Panc1 (cell line): ENCODE measurements at places on chromosomes 1 and 21. TPM values are rescaled to one million over a fixed set of nuclear protein-coding genes. Genes with fewer than 3 reads are reported as not detected.

DNA sequence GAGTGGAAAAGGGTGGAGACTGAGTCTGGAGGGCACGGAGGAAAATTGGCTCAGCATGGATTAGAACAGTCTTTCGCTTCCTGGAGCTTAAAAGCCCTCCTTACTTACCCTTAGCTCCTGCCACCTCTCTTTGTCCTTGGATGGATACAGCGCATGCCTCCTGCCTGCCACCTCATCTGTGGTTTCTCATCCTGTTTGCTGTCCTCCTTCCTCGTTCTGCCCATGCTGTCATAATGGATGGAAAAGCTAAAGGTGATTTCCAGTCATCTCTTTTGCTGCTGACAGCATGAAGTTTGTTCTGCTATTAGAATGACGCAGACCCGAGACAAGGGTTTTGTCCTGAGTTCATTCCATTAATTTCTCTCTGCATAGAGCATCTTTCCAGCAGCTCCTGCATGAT, 425.9 kb downstream of the KIF26B start:
- no peaks in the 10 kb centered on the region for H3K4me1 ChIP-seq
- DNase-seq, result no peak
- H3K4me3 ChIP-seq, result no peak overlapping the region
- H3K27me3 ChIP-seq, result peaks cover 19% of the 10 kb centered on the region

DNA sequence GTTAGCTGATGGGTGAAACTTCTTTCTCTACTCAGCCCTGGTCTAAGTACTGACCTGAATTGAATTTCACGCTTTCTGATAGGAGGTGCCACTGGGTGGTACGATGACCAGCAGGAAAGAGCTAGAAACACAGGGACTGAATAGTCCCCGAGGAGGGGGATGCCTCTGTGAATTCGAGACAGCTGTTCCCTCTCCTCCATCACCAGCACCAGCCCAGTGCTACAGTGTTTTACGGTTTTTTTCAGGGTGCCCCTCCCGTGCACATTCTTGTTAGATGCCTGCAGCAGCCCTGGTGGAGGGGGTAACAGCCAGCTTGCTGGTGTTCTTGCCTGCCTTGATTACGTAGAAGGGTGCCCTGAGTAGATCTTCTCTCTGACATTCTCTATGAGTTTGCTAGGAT, 7.1 kb downstream of the HUNK start:
- no peak for DNase-seq
- H3K36me3 ChIP-seq, result no peaks in the 10 kb centered on the region
- H3K27ac ChIP-seq, result no peak overlapping the region
- no peak overlapping the region for H3K4me3 ChIP-seq
- H3K27me3 ChIP-seq, result peaks cover 3% of the 10 kb centered on the region

DNA sequence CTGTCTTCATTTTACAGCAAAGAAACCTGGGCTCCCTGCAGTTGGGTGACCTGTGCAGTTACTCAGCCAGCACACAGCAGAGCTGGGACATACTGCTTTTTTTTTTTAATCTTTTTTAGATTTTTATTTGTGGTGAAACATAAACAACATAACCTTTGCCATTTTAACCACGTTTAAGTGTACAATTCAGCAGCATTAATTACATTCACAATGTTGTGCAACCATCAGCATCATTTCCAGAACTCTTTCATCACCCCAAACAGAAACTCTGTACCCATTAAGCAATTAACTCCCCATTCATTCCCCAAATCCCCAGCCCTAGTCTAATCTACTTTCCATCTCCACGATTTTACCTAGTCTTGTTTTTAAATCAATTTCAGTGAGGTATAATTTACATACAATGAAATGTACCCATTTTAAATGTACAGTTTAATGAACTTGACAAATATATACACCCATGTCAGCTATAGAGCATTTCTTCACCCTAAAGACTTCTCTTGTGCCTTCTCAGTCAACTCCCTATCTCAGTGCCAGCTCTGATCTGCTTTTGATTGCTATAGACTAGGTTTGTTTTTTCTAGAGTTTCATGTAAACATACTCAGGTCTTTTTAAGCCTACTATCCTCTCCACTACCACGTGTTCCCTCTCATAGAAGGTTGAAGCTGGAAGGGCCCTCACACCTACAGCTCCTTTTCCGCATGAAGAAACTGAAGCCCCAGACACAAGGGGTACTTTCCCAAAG, 37.8 kb upstream of the C8B start:
- H3K27ac ChIP-seq, result no peak overlapping the region
- peaks cover 4% of the 10 kb centered on the region; the same call in 1 of the 2 replicates for H3K27me3 ChIP-seq
- H3K4me1 ChIP-seq, result no peaks in the 10 kb centered on the region
- DNase-seq, result no peak

- no peak overlapping the region for H3K27ac ChIP-seq
- DNase-seq, result no peak
- no peaks in the 10 kb centered on the region for H3K36me3 ChIP-seq
- no peak overlapping the region for H3K4me3 ChIP-seq
- no peaks in the 10 kb centered on the region for H3K4me1 ChIP-seq
Observed at GRCh38 chr21:30478004-30478403, 2.2 kb downstream of the KRTAP19-1 start.

DNA sequence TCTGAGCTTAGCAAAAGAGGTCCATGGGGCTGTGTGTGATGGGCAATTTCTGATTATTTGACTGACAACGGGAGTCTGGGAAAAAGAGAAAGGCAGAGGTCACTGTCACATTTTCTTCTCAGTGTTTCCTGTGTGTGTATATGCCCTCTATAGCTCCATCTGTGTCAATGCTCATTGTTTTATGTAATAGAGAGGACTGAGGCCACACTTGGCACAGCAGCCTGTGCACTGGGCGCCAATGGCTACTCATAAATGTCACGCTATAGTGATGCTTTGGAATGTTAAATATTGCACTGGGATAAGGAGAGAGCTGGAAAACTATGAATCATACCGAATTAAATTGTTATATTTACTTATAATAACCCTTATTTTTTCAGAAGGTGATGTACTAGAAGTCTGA, 365.4 kb downstream of the NEGR1 start:
- no peaks in the 10 kb centered on the region for H3K36me3 ChIP-seq
- no peak overlapping the region for H3K4me3 ChIP-seq
- no peaks in the 10 kb centered on the region for H3K4me1 ChIP-seq
- no peak overlapping the region for H3K27ac ChIP-seq
- no peak for DNase-seq

DNA sequence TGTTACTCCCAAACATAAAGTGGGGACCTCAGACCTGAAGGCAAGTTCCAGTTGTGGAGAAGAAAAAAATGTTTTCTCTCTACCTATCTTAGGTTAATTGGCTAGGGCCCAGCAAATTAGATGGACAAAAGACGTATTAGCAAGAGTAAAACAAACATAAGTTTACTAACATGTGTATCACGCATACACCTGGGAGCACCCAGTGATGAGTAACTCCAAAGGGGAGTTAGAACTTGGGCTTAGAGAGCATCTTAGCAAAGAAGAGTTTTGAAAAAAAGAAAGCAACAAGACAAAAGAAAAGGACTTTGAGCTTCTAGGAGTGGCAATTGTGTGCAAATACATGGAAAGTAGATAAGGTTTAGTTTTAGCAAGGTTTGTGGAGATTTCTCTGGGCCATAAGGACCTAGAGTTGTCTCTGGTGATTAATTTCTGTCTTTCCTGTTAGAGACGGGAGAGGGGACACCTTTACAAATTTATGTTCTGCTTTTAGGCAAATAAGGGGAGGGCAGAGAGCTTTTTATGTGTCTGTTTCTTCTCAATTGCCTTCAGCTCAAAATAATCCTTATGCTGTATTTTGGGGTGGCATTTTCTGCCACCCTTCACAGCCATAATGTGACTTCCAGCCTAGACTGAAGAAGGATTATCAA, 76.7 kb upstream of the PTGFRN start:
- no peaks in the 10 kb centered on the region for H3K27me3 ChIP-seq
- no peaks in the 10 kb centered on the region for H3K4me1 ChIP-seq
- no peak for DNase-seq
- no peak overlapping the region for H3K27ac ChIP-seq

DNA sequence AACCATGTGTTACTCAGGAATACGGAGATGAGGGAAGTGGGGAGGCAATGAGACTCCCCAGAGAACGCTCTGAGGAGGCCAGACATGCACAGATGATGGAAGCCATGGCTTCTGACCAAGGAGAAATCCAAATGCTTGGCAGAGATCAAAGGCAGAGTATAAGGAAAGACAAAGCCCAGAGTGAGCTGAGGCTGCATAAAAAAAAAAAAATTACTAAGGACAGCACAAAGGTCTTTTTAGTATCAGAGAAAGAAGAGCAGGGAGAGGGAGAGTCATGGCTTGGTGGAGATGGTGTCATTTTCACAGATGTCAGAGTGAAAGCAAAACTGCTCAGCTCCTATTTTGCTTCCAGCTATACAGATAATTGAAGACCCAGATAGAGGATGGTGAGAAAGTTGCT, 8.1 kb upstream of the NCF2 start:
- peaks cover 12% of the 10 kb centered on the region; the same call in 1 of the 2 replicates for H3K27me3 ChIP-seq
- no peaks in the 10 kb centered on the region for H3K4me1 ChIP-seq
- no peak overlapping the region for H3K4me3 ChIP-seq
- no peak for DNase-seq
- H3K27ac ChIP-seq, result no peak overlapping the region
- H3K36me3 ChIP-seq, result no peaks in the 10 kb centered on the region

DNA sequence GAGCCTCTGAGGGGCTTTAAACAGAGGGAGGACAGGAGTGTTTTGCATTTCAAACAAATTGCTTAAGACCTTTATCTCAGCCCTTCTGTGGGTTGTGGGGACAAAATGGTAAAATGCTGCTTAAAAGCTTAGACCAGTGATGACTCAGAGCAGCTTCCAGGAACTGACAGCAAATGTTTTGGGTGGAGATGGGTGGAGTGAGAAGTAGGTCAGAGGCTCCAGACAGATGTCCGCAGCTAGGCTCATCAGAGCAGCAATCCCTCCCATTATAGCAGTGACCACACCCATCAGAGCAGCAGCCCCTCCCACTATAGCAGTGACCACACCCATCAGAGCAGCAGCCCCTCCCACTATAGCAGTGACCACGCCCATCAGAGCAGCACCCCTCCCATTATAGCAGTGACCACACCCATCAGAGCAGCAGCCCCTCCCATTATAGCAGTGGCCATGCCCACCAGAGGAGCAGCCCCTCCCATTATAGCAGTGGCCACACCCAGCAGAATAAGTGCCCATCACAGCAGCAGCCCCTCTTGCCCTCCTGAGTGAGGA, 532.2 kb downstream of the MATN1 start:
- DNase-seq, result no peak
- no peak overlapping the region for H3K4me3 ChIP-seq
- no peaks in the 10 kb centered on the region for H3K4me1 ChIP-seq
- no peaks in the 10 kb centered on the region; the same call in 1 of the 2 replicates for H3K27me3 ChIP-seq

GRCh38 chr1:217333939-217334338, 297.0 kb downstream of the GPATCH2 start:
- no peak overlapping the region for H3K4me3 ChIP-seq
- no peaks in the 10 kb centered on the region for H3K27me3 ChIP-seq
- no peak overlapping the region for H3K27ac ChIP-seq
- peak; percentile 7 for DNase-seq

DNA sequence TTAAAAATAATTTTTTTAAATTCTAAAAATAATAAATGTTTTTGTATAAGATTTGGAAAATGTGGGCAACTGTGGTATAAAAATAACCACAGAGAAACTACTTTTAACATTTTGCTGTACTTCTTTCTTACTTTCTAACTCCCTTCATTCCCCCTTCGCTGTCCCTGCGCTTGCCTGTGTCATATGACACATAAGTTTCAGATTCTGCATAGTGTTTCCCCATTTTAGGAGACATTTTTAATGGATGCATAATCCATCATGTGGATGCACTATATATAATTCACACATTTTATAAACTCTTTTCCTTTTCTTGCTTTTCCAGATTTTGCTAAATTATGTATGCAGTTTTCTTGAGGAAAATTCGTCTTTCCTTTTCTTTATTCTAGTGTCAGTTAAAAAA, 16.3 kb downstream of the ATG4C start:
- H3K4me1 ChIP-seq, result no peaks in the 10 kb centered on the region
- no peaks in the 10 kb centered on the region; the same call in 1 of the 2 replicates for H3K36me3 ChIP-seq
- H3K27ac ChIP-seq, result no peak overlapping the region

- H3K27me3 ChIP-seq, result no peaks in the 10 kb centered on the region
- DNase-seq, result no peak
- no peak overlapping the region for H3K4me3 ChIP-seq
- H3K4me1 ChIP-seq, result no peaks in the 10 kb centered on the region; the same call in 1 of the 2 replicates
Observed at GRCh38 chr1:172882791-172883386, 167.9 kb downstream of the TNFSF18 start.

DNA sequence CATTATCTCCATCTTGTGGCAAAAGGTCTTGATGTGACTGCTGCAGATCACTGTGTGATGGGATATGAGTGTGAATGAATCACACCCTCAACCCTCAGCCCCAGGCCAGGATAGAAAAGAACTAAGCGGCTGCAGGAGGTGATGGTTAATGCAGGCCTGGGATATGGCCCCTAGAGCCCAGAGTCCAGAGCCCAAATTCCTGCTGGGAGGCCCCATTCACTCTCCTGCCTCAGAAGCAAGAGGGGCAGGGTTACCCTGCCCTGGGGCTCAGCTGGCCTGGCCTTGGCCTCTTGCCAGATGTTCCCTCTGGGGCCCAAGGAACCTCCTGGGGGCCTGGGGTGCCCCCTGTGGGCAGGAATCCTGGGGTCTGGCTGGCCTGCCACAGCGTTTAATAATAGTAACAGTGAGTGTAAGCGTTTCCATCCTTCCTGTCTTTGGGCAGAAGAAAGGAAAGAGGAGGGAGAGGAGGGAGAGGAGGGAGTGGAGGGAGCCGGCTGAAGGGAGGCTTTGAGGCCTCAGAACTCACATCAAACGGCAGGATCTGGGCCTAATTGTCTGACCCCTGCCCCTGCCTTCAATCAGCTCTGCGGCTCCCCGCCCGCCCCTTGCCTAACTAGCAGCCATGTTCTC, 26.2 kb downstream of the DMAP1 start:
- H3K27me3 ChIP-seq, result no peaks in the 10 kb centered on the region
- H3K4me1 ChIP-seq, result no peaks in the 10 kb centered on the region; the same call in 1 of the 2 replicates
- H3K36me3 ChIP-seq, result no peaks in the 10 kb centered on the region
- no peak for DNase-seq
- H3K27ac ChIP-seq, result no peak overlapping the region

- peak overlapping the region; percentile 99 for H3K27ac ChIP-seq
- no peak overlapping the region for H3K4me3 ChIP-seq
- no peak for DNase-seq
- peaks cover 69% of the 10 kb centered on the region for H3K4me1 ChIP-seq
Observed at GRCh38 chr1:211739671-211740411, 64.4 kb upstream of the NEK2 start.

DNA sequence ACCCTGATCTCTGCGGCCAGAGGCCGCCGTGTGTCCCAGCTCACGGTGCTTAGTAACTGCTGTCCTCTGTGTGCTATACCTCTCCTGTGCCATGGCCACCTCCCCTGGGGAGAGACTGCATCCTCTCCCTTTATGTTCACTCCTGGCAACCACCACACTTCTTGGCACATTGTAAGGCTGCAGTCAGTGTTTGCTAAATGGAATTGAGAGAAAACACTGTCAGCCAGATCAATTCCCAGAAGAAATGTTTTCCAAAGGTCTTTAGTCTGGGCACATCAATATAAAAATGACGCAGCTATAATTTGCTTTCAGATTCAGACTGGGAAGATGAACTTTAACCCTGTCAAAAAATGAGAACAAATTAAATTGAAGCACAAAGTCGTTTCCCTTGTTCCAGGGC, 96.8 kb downstream of the BEND5 start:
- no peaks in the 10 kb centered on the region for H3K36me3 ChIP-seq
- no peak for DNase-seq
- no peak overlapping the region for H3K27ac ChIP-seq
- H3K4me1 ChIP-seq, result no peaks in the 10 kb centered on the region
- peaks cover under 1% of the 10 kb centered on the region; the same call in 1 of the 2 replicates for H3K27me3 ChIP-seq

RXFP4 gene
- 8.0 TPM for total RNA-seq

AGMAT gene
- 3.1 TPM for total RNA-seq

AIM2 gene
- total RNA-seq, result not detected

S100A8 gene
- total RNA-seq, result not detected
